ENCODE measurements at places on chromosomes 3 and 15.

DNA sequence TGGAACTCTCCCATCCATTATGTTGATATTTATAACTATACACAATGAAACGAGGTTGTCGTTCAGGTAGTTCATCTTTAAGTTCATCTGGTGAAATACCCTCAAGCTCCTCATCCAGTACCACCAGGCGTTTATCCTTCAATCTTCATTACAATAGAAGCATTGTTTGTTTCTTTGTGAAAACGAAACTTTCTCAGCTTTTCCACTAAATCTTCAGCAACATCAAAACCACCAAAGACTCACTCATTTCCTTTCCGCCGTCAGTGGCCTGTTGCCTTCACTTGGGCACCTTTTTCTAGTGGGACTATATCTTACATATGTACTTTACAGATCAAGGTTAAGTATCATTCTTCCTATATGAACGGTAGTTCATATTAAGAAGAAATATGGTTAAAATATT is 44.1 kb upstream of the TFG start:
- DNase-seq = no peak

DNA sequence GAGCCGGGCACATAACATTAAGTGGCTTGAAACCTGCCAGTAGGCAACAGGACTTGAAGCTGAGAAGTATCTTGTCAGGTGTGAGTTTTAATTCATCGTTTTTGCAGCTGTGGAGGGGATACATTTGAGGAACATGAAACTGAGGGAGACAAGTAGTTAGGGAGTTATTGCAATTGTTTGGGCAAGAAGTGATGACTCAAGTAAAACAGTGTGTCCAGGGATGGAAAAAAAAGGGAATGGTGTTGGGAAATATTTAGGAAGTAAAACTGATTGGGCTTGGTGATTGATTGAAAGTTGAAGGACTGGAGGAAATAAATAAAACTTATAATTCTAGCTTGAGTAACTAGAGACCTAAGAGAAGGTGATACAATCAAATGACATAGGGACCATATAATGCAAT is 85.5 kb downstream of the NCEH1 start:
- no peak for DNase-seq

GRCh38 chr15:100903168-100903554 is 16.0 kb upstream of the LRRK1 start:
- DNase-seq = no peak

DNA sequence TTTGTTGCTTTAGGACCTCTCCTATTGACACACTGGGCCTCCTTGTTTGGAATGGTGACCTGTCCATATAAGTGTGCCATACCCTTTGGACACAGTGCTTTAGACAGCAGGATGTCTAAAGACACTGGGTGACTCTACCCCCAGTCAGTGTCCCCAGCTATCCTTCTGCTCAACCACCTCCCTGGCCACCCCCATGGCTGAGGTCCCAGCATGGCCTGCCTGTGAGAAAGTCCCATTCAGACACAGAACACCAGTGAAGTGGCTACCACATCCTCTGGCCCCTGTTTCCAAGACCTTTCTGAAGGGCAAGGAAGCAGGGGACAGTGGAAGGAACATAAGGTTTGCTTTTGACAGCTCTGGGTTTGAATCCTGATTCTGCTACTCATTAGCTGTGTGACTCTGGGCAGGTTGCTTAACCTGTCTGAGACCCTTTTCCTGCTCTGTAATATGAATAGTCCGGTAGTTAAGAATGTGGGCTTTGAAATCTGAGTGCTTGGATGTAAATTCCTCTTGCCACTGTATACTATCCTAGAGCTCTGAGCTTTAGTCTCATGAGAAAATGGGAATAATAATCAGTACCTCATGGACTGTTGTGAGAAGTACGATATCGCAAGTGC is 6.3 kb upstream of the AP3S2 start:
- no peak for DNase-seq

DNA sequence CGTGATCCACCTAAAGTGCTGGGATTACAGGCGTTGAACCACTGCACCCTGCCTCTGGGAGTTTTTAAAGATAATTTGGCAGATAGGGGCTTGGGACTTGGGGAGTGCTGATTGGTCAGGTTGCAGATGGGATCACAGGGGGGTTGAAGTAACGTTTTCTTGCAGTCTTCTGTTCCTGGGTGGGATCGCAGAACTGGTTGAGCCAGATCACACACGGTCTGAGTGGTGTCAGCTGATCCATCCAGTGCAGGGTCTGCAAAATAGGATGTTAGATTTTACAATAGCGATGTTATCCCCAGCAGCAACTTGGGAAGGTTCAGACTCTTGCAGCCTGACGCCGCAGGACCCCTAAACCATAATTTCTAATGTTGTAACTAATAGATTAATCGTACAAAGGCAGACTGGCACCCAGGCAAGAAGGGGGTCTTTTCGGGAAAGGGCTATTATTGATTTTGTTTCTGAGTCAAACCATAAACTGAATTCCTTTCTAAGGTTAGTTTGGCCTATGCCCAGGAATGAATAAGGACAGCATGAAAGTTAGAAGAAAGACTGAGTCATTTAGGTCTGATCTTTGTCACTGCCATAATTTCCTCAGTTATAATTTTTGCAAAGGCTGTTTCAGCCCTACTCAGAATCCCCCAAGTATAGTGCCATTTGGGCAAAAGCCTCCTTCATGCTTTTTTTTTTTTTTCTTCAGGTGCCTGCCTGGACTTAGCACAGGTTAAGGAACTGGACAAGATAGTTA is 1.5 kb upstream of the CA12 start:
- no peak for DNase-seq
